HS-5 (cell line): ENCODE measurements at places on chromosomes 3 and 15.

DNA sequence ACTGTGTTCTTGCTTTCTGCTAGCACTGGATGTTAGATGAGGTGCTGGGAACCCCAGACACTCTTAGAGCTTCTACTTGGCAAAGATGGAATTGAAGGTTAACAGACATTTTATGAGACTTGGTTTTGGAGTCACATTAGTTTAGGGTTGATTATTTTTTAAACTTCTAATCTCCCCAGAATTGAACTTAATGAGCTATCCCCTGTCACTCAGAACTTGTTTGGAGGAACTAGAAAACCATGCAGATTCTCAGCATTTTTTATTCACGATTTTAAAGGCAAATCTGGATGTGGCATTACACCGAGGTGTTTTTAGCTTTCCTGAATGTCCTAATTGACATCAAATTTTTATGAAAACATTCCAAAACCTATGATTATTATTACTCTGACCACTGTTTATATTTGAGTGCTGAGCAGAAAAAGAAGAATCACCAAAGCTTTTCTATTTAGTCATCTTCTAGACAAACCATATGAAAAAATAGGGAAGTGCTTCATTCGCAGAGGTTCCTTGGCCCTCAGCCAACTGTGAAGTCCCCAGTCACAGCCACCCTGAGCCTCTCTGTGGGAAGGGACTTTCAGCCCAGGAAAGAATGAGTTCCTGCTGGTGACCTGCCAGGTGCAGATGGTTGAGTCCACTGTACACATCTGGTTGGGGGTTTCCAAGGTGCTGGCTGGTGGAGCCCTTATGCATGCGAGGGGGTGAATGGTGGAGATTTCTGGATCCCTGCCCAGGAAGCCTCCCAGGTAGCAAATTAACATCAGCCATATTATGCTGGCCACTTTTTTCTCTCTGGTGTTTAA is 196.0 kb upstream of the TOPAZ1 start:
- DNase-seq = no peak

GRCh38 chr15:43213466-43213865 is 7.4 kb downstream of the EPB42 start:
- no peak for DNase-seq

DNA sequence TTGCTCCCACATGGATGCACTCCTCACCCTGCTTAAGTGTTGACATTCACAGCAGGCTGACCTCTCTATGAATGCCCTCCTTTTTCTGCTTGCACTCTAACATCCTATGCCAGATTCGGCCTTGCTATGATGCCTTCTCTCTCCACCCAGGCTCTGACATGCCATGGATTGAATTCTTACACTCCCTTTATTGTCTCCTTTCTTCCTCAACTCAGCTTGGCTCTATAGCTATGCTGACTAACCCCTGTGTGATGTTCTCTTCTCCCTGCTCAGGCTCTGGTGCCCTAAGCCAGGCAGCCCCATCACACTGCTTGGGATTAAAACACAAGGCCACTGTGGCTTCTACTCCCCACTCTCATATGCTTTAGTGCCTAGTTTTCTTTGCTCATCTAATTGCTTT is 563.7 kb downstream of the NSUN3 start:
- no peak for DNase-seq

GRCh38 chr15:67370206-67370954 is 115.8 kb downstream of the IQCH start:
- no peak for DNase-seq

DNA sequence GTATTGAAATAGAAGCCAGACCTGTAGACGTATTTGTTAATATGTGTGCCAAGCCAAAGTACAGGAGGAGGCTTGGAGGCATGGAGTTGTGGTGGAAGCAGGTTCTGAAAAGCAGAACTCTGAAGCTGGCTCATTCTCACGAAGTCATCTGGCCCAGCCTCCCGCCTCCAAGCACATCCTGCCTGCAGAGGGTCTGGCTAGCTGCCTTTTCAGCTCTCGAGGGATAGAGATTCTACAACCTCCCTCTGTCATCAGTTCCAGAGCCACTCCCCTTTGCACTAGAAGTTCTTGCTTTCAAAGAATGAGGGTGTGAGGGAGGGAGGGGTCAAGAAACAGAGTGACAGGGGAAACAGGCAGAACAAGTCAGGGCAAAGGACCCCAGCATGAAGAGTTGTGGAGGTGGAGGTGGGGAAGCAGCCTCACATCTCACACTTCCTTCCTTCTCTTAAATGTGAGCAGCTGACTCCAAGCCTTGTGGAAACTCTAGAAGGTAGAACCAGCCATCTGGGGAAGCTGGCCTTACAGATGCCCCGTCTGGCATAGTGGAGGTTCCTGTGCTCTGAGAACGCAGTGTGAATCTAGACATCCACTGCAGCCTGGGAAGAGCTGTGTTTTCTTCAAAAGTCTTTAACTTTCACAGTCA is 95.3 kb downstream of the SLC49A4 start:
- no peak for DNase-seq

- no peak for DNase-seq
These were observed 19.6 kb downstream of the PLXND1 start for GRCh38 chr3:129586746-129587430.

DNA sequence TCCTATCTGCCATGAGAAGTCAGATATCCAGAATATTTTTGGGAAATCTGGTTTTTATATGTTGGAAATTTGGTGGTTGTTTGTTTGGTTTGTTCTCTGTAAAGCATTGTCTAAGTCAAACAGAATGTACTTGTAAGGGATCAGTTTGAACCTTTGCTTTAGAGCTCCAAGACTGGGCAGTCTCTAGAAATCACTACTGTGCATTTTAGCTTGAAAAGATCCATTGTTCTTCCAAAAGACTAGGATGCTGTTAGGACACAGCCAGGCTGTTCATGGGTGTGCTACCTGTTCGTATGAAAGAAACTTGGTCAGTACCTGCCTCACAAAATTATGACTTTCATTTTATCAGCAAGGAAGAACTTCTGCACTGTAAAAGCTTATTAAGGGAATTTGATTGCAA is 182.6 kb downstream of the WDR72 start:
- DNase-seq = no peak

GRCh38 chr3:129424185-129424841 is 4.1 kb downstream of the EFCAB12 start:
- DNase-seq = no peak

GRCh38 chr3:32975891-32976595 is 24.6 kb downstream of the CCR4 start:
- no peak for DNase-seq

DNA sequence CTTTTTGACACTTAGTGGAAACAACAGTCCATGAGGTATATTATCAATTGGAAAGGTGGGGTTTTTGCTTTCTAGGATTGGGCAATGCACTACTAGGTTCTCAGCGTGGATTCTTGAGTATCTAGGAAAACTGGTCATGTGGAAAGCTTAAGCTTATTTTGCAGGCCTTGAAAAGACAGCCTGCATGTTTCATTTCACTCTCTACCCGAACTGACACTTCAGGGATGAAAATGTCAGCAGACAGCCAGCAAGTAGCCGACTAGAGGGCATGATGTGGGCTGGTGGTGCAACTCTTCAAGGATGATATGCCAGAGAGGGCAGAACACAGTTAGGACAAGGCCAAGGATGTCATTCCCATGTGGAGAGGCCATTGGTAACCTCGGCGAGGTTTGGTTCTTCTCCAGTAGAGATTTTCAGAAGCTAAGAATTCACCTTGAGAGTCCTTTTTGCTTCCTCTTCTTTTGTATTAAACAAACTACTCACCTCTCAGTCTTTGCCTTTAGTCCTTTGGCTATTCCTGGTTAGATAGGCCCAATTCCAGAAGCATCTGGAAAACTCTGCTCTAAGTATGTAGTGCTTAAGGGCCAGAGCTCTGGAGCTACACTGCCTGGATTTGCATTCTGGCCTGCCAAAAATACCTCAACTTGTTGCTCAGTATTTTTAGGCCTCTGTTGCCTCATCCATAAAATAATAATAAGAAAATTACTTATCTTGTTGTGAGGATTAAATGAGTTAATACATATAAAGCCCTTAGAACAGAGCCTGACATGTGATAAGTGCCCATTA is 17.9 kb downstream of the LPP start:
- no peak for DNase-seq
